Dermis microvascular lymphatic vessel endothelial cell (primary cell): ENCODE measurements at places on chromosomes 6 and 20.

GRCh38 chr20:62765432-62766070 is 30.7 kb upstream of the MRGBP start:
- DNase-seq, result no peak

DNA sequence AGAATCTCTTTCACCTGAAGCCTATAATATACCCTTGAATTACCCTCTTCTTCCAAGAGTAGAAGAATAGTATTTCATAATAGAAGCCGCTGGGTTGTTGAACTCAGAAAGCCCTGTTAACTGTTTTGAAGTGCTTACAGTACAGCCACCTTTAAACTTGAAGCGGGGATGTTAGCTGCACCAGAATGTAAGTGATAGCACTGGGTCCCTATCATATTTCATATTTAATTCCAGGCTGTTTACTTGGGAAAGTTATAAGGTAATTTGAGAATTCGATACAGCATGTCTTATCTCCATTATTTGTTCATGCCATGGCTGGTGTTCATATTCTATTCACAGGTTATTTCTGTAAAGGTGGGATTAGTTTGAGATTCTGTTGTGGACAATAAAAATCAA is 63.5 kb upstream of the VSTM2L start:
- DNase-seq, result no peak

- DNase-seq, result no peak
Observed at GRCh38 chr6:169098116-169098515, 155.5 kb downstream of the THBS2 start.

DNA sequence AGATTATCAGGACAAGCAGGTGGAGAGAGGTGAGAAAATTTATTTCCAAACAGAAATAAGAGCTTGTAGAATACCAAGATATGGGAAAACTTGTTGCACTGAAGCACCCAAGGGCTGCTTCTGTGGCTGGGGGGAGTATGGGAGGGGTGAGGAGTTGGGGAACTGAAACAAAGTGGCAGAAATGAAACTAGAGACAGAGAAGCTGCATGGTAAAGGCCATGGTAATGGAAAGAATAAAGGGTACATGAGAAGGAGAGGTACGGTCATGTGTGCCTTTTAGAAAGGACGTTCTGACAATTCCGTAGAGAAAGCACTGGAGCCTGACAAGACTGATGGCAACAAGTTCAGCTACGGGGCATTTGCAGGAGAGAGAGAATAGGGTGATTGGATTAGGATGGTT is 51.6 kb upstream of the RIN2 start:
- DNase-seq, result no peak

- DNase-seq, result no peak
Observed at GRCh38 chr6:142824426-142824825, 120.5 kb downstream of the HIVEP2 start.

GRCh38 chr6:149063468-149063867 is 254.0 kb upstream of the TAB2 start:
- DNase-seq, result no peak

DNA sequence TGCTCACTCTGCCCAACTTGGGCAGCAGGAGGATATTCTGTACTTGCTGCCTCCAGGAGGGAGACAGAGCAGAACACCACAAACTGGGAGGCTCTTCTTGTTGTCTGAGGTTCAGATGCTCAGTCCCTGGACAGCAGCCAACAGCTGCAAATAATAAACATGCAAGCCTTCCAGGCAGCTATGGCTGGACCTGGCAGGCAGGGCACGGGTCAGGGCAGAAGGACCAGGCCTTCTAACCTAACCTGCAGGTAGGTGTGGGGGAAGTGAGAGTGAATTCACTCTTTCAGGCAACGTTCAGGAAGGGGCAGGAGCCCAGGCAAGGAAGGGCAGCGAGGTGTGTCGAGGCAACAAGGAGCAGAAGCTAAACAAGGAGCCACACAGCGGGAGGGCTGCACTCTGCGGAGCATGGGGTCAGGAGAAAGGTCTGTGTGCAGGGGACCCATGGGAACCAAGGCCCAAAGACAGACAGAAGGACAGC is 31.5 kb downstream of the NINL start:
- peak; percentile 52 for DNase-seq

GRCh38 chr20:59441860-59442810 is 141.7 kb downstream of the EDN3 start:
- DNase-seq, result no peak

DNA sequence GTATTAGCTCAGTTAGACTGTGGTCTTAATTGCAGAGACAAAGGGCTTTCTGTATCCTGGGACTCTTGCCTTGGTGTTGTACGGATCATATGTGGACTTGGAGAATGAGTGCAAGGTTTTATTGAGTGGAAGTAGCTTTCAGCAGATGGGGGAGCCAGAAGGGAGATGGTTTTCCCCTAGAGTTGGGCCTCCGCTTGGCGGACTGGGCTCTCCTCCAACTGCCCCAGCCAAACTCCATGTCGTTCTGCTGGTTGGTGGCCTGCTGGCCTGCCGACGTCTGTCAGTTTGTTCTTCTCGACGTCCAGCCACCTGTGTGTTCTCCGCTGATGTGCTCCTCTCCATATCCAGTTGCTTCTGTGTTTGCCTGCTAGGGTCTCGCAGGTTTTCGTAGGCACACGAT is 189.5 kb upstream of the FLRT3 start:
- no peak for DNase-seq

DNA sequence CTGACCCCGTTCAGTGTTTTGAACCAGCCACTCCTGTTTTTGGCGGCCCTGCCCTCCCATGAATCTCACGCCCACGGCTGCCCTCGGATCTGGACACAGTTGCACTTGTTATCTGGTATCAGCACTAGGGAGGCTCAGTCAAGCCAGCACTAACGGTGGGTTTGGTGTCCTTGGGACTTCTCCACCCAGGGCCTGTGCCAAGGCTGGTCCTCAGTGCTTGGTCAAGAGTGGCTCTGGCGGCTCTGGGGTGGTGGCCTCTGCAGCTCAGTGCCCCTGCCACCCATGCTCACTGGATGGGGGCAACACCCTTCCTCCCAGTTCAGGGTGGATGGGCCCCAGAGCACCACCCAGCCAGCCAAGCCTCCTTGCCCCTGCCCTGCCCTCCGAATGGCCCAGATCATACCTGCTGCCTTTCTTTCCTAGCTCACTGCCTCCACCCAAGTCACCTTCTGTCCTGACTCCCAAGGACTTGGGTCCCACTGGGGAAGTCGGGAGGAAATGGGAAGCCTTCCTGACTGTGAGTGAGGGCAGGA is 54.7 kb downstream of the SSR1 start:
- DNase-seq, result no peak

GRCh38 chr20:36268440-36269342 is 32.4 kb downstream of the AAR2 start:
- DNase-seq, result no peak

GRCh38 chr20:42493001-42493400 is 696.7 kb downstream of the PTPRT start:
- DNase-seq, result no peak

GRCh38 chr20:53872081-53872541 is 198.3 kb downstream of the BCAS1 start:
- no peak for DNase-seq

- DNase-seq, result no peak
Observed at GRCh38 chr6:10426781-10427279, 12.0 kb upstream of the TFAP2A start.

- no peak for DNase-seq
Observed at GRCh38 chr6:118889163-118889562, 4.8 kb upstream of the ASF1A start.

DNA sequence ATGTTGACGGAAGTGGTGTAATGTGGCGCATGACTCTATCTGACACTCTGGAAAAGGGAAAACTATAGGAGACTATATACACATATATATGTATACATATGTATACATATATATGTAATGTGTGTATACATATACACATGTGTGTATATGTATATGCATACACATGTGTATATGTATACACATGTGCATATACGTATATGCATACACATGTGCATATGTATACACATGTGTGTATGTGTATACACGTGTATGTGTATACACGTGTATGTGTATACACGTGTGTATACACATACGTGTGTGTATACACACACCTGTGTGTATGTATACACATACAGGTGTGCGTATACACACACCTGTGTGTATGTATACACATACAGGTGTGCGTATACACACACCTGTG is 683.4 kb upstream of the FLRT3 start:
- DNase-seq, result no peak

DNA sequence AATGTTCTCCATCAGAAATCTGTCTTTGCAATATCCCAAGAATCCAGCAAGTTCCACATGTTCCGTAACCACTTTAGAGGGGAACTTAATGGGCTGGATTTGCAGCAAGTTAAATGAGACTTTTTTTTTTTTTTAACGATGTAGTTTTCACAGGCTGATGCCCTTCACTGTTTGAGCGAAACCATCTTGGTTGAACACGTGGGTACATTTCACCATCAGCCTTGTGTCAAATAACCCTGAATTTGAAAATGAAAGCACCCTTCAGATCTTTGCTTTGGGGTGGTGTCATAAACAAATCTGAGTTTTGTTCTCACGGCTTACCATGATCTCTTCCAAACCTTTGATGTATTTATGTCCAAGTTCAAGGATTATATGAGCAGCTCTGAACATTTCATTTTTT is 73.7 kb upstream of the EXOC2 start:
- no peak for DNase-seq

- no peak for DNase-seq
Observed at GRCh38 chr6:83221276-83221675, 28.1 kb downstream of the RWDD2A start.

GRCh38 chr6:37282371-37282770 is 24.4 kb upstream of the TMEM217 start:
- DNase-seq, result no peak

DNA sequence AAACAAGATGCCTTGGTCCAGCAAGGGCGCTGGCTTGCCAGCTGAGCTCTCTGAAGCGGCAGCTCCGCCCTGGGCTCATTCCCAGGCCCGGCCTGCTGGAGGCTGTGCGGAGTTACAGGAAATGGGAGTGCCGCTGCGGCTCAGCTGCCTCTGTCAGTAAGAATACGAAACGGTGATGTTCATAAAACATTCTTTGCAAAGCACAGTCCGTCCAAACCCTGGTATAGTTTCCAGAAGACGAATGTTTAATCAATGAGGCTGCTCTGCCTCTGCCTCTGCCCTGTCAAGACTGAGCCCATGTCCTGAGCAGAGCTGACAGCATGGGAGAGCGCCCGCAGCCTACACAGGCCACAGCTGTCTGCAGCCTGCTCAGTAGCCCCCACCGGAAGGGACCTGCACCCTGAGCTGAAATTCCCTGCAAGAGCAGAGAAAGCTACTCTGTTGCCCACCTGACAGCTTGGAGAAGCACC is 153.3 kb upstream of the SNX9 start:
- peak; percentile 75 for DNase-seq

- no peak for DNase-seq
Observed at GRCh38 chr20:3659492-3660261, 3.5 kb downstream of the GFRA4 start.

DNA sequence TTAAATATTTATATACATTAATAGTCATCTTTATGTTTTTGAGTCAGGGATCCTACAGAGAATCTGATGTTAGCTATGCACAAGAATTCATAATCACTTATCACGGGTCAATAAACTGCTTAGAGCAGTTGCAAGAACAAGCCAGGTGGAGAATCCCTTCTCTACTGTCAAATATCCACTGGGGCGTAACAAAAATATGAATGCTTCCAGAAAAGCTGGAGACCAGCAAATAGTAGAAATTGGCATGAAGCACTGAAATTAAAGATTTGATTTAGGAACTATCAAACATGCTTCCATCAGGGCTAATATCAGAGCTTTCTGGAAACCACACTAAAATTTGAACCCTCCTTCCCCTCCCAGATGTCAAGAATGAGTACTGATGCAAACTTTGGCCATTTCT is 37.3 kb downstream of the ADGRG6 start:
- no peak for DNase-seq

DNA sequence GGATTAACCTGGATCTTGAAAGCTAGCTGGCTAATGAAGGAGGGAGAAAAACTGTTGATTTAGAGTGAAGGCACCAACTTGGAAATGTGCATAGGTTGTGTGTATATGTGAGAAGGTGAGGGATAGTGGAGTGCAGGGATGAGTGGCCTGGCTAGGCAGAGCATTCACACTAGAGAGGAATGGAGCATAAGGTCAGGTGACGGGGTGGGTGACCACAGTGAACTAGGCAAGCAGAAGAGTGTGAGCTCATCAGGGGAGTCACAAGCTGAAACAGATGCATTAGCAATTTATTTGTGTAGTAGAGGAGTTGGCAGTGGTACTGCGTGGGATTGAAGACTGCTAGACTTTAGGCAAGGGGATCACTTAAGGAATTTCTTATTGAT is 10.5 kb downstream of the ANKRD66 start:
- no peak for DNase-seq

DNA sequence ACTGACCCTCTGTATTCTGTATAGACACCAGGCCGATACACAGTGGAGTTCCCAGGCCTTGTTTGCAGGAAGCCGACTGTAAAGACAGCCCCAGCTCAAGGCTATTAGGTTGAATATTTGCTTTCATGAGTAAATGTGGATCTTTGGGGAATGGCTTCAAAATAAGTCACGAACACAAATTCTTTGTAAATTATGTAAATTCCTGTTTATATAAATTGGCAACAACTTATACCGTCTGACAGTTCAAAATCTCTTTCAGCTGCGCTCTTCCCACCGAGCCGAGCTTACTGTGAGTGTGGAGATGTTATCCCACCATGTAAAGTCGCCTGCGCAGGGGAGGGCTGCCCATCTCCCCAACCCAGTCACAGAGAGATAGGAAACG is 24.7 kb downstream of the EDN3 start:
- DNase-seq, result no peak

DNA sequence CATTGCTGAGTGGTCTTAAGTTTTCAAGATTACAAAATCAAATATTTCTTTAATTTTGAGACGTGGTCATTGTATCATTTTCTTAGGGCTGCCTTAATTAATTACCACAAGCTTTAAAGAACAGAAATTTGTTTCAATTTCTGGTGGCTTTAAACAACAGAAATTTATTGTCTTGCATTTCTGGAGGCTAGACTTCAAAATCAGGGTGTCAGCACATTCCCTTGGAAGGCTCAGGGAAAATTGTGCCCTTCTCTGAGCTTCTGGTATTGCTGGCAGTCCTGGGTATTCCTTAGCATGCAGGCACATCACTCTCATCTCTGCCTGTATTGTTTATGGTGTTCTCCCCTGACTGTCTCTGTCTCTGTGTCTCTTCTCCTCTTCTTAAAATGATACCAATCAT is 76.0 kb upstream of the PCSK2 start:
- no peak for DNase-seq

DNA sequence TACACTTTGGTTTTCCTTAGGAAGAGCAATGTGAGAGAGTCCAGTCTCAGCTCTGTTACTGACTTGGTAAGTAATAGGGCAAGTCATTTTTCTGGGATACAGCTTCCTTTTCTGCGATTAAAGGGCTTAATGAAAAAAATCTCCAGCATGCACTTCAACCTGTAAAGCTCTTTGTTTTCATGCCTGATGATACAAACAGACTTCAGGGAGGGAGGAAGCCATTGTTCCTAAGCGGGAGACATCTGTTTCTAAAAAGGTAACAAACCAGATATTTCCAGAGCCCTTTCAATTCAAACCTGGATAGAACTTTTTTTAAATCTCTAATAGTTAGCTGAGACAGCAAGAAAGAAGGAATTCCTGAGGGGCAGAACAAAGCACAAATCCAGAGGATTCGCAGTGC is 5.2 kb upstream of the CASS4 start:
- DNase-seq, result no peak
